Lung (tissue), 17 donors: ENCODE measurements at places on chromosomes 5 and 9. TPM values are rescaled to one million over a fixed set of nuclear protein-coding genes. Genes with fewer than 3 reads are reported as not detected.

MUSK gene
- polyA plus RNA-seq, result 0.22 TPM

CDX1 gene
- polyA plus RNA-seq, result 0.28 TPM

ROPN1L gene
- 12.0 TPM for polyA plus RNA-seq

DNA sequence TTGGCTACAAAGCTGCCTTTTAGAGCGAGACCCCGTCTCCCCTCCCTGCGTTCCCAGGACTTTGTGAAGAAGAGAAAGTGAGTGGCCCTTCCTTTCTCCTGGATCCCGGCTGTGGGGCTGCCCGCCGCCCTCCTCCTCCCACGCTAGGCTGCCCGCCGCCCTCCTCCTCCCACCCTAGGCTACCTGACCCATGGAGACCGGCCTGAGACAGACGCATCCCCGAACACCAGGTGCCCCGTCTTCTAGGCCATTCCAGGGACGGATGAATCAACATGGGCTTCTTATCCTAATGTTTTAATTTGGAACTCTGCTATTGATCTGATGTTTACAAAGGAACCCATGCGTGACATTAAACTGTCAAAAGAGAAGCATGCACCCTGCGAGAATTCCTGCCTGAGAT, 117.3 kb upstream of the LPCAT1 start:
- no peak overlapping the region for H3K4me3 ChIP-seq
- no peaks in the 10 kb centered on the region for H3K36me3 ChIP-seq
- peaks cover 5% of the 10 kb centered on the region for H3K27me3 ChIP-seq
- no peak overlapping the region for H3K27ac ChIP-seq
- peaks cover 4% of the 10 kb centered on the region for H3K4me1 ChIP-seq
- DNase-seq, result no peak

GRCh38 chr9:122200960-122201595, 27.7 kb downstream of the LHX6 start:
- H3K27me3 ChIP-seq, result no peaks in the 10 kb centered on the region
- H3K4me1 ChIP-seq, result no peaks in the 10 kb centered on the region
- no peak for DNase-seq
- H3K27ac ChIP-seq, result no peak overlapping the region
